Amygdala (tissue), 56 donors: ENCODE measurements at places on chromosomes 16 and 17.

DNA sequence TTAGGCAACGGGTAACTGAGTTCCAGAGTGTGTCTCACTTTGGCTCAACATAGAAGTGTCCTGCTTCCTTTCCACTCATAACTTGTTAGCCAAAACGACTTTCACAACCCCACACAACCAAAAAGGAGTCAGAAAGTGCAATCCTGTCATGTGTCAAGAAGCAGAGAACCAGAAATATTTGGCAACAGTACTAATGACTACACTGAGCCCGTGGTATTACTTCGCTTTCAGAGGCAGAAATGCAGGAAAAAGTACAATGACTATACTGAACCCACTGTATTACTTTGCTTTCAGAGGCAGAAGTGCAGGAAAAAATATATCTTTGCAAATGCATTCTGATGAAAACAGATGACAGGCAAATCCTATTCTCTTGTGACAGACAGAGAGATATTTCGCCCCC lies 484.6 kb downstream of the KIF2B start:
- no peak for DNase-seq

GRCh38 chr16:78303946-78304345 lies 204.5 kb downstream of the WWOX start:
- DNase-seq: no peak

GRCh38 chr16:2048116-2048543 lies 345 bp downstream of the TSC2 start:
- DNase-seq: no peak

DNA sequence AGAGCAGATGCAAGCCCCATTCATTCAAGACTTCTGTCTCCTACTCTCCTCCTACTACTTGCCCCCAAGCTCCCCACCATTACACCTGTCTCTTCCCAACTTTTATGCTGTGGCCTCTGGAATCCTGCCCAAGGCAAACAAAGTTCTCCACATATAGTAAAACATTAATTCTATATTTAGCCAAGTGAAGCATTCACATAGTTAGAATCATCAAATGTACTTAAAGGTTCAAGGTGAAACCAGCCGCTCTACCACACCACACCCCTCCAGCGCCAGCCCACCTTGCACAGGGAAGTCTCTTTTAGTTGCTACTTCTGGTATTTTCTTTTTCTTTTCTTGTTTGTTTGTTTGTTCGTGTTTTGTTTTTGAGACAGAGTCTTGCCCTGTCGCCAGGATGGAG lies 25.4 kb upstream of the GUCY2D start:
- no peak for DNase-seq

GRCh38 chr17:40956401-40957254 lies 10.1 kb downstream of the KRT39 start:
- no peak for DNase-seq

DNA sequence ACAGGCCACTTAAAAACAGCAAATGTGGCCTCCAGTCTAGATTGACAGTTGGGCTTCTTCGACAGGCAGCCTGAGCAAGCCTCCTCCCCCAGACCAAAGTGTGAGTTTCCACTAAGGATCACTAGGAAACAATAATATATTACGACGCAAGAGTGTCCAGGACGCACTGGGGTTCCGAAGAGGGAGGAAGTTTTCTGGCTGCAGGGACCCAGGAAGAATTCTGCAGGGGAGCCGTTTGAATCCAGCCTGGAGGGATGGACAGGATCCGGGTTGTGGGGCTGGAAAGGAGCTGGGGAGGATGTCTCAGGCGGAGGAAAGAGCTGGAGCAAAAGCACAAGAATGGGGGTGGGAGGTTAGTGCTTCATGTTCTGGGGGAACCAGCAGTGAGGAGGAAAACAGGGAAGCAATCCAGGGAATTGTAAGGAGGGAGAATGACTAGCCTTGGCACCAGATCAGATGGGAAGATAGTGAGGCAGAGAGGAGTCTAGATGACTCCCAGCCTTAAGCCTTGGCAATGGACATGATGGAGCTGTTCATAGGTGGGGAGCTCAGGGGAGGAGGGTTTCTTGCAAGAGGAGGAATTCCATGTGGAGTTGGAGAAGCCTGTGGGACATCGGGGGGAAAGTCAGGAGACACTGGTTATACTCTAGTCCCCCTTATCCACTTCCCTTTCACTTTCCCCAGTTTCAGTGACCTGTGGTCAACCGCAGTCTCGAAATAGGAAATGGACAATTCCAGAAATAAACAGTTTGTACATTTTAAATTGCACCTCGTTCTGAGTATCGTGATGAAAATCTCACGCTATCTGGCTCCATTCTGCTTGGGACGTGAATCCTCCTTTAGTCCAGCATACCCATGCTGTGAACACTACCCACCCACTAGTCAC lies 26.6 kb downstream of the NGFR start:
- DNase-seq: no peak

GRCh38 chr17:45073414-45074070 lies 12.4 kb downstream of the NMT1 start:
- peak; percentile 11 for DNase-seq

DNA sequence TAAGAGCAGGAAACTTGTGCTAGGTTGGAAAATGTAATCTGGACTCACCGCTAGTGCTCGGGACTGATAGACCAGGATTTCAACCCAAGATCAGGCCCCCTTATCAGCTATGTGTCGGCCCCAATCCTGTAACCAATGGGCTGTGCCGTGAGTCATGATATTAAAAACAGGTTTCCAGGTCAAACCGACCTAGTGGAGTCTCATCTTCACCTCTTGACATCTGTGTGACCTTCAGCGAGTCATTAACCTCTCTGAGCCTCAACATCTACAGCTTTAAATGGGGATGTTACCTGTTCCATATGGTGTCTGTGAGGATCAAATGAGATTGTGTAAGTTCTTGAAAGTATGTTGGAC lies 512 bp downstream of the PMM2 start:
- DNase-seq: no peak

- no peak for DNase-seq
Measured at GRCh38 chr17:30956764-30957374, 14.0 kb upstream of the RNF135 start.

DNA sequence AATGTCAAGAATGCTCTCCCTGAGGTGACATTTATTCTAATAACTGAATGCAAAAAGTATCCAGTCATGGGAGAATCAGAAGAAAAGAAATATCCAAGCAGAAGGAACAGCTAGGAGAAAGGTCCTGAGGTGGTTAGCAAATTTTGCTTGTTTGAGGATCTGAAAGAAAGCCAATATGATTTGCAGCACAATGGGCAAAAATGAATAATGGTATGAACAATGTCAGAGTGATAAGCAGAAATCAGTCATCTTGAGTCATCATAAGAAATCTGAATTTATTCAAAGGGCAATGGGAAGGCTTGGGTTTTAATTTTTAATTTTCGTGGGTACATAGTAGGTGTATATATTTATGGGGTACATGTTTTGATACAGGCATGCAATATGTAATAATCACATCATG lies 68.5 kb downstream of the BRIP1 start:
- DNase-seq: no peak

DNA sequence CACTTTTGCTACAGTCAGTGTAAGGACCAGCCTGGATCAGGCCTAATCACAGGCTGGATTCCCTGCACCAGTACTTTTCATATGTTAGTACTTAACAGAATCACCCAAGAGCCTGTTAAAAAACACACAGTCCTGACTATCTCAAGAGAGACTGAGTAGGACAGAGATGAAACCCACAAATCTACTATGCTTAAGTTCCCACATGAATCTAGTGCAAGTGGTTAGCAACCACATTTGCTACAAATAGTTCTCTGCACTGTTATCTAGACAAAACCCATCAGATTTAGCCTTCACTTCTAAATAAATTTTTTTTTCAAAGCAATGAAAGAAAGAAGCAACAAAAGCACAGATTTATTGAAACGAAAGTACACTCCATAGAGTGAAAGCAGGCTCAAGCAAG lies 38.9 kb downstream of the SSH2 start:
- no peak for DNase-seq

DNA sequence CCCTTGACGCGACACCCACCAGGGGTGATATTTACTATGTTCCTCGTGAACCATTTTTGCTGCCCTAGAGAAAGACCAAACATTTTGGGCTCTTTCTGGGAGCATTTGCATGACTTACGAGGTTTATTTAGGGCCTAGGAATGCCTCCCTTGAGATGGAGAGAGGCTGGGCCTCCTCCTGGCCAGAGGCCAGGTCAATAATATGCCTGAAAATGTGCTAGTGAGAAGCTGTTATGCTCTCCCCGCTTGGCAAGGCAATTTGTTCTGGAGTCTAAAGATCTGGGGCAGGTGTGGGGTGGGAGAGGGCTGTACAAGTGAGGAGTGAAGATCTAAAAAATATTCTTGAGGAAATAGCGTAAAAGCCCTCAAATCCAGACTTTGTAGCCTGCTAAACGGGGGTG lies 587.3 kb upstream of the CDH5 start:
- DNase-seq: no peak

DNA sequence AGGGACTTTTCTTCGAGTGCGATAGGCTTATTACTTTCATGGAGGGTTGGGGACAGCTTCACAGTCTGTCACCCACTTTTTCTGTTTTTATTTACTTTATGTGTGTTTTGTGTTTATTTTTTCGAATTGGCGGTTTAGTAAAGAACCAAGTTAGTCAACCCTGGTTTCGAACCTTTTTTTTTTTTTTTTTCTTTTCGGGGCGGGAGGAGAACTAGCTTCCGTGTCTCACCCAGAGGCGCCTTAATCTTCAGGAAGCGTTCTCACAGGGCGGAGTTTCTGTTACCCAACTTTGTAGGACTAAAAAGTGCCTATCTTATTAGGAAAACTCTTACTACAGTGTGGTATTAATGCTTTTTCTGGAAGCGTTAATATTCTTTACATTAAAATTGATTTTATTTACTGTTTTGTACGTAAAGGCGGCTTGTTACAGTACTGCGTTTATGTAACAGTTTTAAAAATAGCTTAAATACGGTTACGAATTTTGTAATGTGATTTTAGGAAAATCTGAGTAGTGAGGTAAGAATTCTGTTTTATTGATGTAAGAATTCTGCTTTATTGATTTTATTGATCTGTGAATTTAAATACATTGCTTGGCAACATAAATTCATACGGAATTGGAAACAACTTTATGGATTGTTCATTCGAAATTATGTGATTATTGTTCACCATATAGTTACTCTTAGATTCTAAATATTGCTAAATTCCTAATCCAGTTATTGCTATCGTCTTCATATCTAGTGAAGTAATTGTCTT lies 885 bp downstream of the ZNF207 start:
- no peak for DNase-seq

GRCh38 chr17:32879134-32879533 lies 2.2 kb upstream of the MYO1D start:
- no peak for DNase-seq

DNA sequence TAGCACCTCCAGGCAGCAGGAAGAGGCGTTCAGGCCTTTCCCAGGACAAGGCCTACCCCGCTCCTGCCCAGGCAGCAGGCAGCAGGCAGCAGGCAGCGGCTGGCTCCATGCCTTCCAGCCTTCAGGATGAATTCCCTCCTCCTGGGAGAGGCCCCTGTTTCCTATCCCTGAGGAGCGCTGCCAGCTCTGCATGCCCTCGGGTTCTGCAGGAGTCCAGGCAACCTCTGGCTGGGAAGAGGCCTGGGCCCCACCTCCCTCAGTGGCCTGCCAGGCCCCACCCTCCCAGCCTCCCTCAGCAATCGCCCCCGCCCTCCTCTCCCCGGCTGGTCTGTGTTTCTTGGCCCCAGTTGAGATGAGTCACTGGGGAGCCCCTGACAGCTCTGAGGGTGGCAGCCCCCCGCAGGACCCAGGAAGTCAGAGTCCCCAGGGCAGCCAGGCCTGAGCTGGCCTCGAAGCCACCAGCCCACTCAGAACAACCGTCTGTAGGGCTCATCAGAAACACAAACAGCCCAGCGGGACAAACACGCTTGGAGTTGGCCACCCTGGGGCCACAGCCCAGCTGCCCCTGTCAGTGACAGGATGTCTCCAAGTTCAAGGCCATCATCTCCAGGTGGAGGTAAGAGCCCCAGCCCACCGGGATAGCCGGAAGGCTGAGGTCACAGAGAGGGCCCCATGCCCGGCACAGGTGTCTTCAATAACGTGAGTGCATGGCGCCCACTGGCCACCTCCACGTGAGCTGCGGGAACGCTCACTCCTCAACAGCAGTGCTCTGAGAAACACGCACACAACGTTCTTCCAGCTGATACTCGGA lies 39.5 kb upstream of the CIBAR2 start:
- DNase-seq: no peak

DNA sequence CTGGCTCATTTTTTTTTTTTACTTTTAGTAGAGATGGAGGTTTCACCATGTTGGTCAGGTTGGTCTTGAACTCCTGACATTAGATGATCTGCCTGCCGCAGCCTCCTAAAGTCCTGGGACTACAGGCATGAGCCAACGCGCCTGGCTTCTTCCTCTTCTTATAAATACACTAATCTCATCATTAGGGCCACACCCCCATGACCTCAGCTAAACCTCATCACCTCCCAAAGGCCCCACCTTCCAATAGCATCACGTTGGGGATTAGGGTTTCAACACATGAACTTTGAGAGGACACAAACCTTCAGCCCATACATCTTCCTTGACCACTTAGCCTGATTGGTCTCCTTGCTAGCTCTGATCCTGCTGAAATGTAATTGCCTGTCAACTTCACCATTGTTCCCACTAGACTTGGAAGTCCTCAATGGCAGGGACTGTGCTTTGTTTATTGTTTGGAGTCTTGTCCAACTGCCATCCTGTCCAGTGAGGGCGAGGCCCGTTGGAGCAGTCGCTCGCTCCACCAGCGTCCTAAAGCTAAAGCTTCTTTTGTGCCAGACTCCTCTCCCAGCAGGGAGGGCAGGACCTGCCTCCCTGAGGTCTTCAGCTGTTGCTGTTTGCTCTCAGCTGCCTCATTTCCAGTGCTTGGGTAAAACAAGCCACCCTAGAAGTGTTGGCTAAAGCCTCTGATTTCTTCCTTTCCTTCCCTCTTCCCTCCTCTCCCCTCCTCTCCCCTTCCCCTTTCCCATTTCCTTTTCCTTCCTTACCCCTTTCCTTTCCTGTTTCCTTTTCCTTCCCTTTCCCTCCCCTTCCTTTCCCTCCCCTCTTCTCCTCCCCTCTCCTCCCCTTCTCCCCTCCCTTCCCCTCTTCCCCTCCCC lies 85.3 kb downstream of the HAPSTR1 start:
- peak; percentile 76 for DNase-seq

DNA sequence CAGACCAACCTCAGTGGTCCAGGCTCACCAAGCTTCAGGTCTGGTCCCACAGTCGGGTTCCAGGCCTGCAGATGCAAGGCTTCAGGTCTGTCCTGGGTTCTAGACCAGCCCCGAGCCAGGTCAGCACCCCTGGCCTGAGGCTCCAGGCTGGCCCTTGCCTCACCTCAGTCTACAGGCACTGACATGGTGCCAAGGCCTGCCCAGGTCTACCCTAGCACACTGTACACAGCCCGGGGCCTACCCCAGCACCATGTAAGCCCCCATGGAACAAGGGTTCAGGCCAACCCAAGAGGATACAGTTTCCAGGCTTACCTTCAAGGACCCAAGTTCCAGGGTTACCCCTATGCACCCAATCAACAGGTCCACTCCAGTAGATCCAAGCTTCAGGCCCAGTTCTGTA lies 26.8 kb downstream of the ZFP1 start:
- DNase-seq: no peak

GRCh38 chr17:74015990-74016389 lies 187.5 kb upstream of the RPL38 start:
- no peak for DNase-seq

GRCh38 chr17:57465610-57466009 lies 209.3 kb downstream of the MSI2 start:
- no peak for DNase-seq
